Cardiac atrium fibroblast (primary cell): ENCODE measurements at places on chromosomes 7 and 10. TPM values are rescaled to one million over a fixed set of nuclear protein-coding genes. Genes with fewer than 3 reads are reported as not detected.

Gene PNLIP
- total RNA-seq: not detected in 2 replicates

Gene FBXL13
- total RNA-seq: 0.81 and 0.90 TPM in 2 replicates

Gene AGAP6
- total RNA-seq: 2.5 and 4.4 TPM in 2 replicates

Gene HECW1
- not detected in 2 replicates for total RNA-seq

Gene ARHGAP22
- 7.6 and 17.3 TPM in 2 replicates for total RNA-seq
